ENCODE measurements at places on chromosomes 4 and X.

DNA sequence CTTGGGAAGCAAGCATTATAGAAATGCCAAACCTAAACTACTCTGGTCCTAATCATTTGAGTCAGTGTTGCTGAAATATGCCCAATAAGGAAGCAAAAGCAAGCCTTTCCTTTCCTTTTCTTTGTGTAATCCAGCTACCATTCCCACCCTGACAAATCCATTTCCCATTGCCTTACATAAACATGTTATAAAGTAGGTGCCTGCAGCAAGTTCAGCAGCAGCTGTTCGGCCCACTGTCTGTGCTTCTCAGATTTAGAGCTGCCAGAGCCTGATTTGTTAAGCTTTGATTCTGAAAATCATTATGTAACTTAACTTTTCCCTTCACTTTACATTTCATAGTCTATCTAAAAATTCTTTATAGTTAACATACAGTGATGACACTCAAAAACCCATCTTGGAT, 148.6 kb downstream of the EPHA5 start:
- DNase-seq = no peak

- DNase-seq = no peak
These were observed 44.2 kb downstream of the AMELX start for GRCh38 chrX:11337292-11338009.

DNA sequence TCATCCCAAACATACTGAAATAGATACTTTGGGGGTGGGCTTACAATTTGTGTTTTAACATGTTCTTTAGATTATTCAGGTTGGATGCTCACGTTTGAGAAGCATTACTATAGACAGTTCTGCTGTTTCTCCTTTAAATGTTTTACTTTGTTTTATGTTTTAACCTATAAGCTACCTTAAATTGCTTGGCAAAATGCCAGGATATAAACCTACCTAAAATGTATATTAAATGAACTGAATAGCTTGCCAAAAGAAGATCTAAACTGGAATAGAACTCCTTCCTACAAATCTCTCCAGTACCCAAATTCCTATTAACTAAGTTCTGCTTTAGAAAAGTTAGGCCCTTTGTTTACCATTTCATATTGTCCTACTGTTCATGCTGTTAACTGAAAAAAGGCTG, 124.4 kb downstream of the TBX22 start:
- DNase-seq = no peak

DNA sequence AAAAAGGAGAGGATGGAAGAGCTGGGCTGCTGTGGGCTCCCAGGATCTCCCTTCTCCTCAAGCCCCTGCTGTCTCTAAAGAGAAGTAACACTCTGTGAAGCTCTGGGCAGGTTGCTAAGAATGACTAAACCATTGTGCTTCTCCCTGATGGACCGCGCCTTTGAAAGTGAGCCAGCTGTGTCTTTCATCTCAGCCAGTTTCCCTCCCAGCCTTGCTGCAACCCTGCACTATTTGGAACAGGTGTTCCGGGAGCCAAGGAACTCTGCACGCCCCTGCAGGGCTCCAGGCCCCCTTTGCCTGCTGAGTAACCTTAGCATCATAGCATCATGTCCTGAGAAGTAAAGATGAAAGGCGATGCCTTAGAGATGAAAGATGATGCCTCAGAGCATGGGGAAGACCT, 39.7 kb downstream of the SMIM20 start:
- peak; percentile 56 for DNase-seq

- no peak for DNase-seq
These were observed 24.8 kb downstream of the LRBA start for GRCh38 chr4:150990250-150990649.

DNA sequence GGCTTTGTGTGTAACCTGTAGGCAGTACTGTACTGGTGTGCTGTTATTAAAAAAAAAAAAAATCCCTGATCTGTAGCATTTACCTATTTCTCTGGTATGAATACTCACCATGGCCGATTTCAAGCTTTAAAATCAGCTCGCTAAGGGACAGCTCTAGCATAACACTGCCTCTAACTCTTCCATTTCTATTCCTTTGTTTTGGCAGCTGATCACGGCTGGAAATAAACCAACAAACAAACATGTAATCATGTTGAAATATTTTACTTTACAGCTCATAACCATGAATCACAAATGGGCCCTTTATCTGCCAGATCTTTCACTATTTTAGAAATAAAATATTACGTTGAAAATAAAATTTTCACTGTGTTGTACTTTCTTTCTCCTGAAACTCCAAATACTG, 60.5 kb upstream of the IL15 start:
- no peak for DNase-seq

GRCh38 chr4:48139691-48140090, 5.6 kb upstream of the TXK start:
- peak; percentile 51 for DNase-seq

GRCh38 chr4:8000721-8001491, 61.2 kb upstream of the AFAP1 start:
- DNase-seq = no peak

DNA sequence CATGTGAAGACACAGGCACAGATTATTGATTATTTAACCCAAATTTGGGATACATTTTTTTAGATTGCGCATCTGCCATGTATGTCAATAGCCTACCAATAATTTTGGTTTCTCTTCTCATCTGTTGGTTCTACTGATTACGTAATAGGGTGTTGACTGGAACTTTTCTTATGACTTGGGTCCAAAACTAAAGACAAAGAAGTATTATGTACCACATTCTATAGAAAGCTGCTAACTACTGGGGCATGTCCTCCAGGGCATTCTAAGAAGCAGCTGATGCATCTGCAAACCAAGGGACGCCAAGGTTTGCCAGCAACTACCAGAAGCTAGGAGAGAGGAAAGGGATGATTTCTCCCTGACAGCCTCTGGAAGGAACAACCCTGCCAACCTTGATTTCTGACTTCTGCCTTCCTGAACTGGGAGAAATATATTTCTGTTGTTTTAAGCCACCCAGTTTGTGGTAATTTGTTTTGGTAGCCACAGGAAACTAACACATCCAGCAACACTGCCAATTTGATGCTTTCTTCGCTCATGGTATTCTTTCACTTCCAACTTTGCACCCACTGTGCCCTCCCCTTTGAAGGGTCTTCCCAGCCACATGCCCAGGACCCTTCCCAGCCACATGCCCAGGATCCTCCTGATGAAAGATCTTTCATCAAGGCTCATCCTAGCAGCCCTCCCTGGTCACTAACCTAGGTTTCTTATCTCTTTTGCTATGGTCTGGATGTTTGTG, 15.9 kb upstream of the TLR1 start:
- DNase-seq = no peak

- no peak for DNase-seq
These were observed 149.8 kb upstream of the TBL1X start for GRCh38 chrX:9315086-9315485.

DNA sequence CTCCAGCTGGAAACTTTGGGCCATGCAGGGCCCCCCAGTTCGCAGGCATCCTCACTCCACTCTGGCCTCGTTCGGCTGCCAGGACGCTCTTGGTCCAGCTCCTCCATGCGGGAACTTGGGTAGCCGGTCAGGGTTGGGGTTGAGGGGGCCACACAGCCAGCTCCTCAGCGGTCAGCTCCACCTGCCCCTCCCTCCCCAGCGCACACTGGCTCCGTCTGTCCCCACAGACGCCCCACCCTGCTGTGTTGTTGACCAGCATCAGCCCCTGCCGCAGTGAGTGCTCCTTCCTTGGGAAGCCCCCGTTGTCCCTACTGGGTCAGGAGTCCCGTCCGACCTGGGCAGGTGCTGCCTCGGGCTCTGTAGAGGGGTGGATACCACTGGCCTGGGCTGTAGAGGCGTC, 5.8 kb downstream of the FGFRL1 start:
- no peak for DNase-seq

- no peak for DNase-seq
These were observed 403.8 kb upstream of the FAT1 start for GRCh38 chr4:187127456-187127855.

GRCh38 chr4:186030399-186030775, 38.6 kb upstream of the TLR3 start:
- no peak for DNase-seq

- peak; percentile 24 for DNase-seq
These were observed 41.6 kb downstream of the ARHGAP10 start for GRCh38 chr4:147773261-147774184.

DNA sequence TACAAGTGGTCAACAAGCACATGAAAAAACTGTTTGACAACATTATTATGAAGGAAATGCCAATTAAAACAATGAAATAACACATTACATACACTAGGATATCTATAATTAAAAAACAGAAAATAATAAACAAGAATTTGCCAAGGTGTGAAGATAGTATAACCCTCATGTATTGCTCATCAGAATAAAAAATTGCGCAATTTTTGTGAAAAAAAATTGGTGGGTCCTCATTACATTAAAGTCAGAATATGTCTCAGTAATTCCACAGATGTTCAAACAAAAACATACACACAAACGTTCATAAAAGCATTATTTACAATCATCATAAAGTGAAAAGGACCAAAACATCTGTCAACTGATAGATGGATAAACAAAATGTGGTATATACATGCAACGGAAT, 63.0 kb upstream of the AR start:
- no peak for DNase-seq

GRCh38 chr4:151934766-151935165, 174.0 kb upstream of the GATB start:
- no peak for DNase-seq

DNA sequence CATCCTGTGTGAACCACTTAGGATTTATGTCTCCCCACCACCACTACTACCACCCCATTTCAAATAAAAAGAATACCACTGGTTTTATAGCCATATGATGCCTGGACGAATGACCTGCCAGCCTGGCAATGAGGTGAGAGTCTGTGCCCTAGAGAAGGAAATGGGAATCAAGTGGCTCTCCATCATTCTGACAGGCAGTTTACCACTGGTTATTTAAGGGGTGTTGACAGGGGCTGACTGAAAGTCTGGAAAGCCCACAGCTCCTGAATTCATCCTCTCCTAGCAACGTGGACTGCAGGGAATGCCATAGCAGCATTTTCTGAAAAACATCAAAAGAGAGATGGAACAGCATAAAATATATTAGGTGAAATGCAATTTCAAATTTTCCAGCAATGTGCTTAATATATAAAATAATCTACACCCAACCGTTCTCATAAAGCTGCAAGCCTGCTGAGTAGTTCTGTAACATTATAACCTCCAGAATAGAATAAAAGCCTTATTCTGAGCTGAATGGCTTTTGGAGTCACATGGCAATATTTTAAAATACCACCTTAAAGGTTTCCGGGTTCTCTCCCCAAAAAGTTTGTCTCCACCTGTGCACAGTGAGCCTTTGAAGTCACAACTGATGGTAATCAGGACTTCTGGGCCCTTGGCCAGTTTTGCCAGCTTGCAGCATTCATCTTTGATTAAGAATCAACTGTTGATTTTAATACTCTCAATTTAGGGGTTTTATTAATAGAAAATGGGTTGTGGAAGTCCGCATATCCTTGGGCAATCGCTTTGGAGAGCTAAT, 121.5 kb downstream of the DCTD start:
- DNase-seq = no peak

- DNase-seq = no peak
These were observed 78.9 kb upstream of the FAM9C start for GRCh38 chrX:13123247-13123856.

- DNase-seq = no peak
These were observed 156.3 kb downstream of the BTC start for GRCh38 chr4:74638001-74638400.

GRCh38 chr4:30818541-30818940, 98.4 kb downstream of the PCDH7 start:
- DNase-seq = no peak

GRCh38 chr4:107858158-107858742, 33.5 kb downstream of the SGMS2 start:
- DNase-seq = no peak

GRCh38 chr4:71074452-71075299, 81.2 kb downstream of the DCK start:
- DNase-seq = no peak

DNA sequence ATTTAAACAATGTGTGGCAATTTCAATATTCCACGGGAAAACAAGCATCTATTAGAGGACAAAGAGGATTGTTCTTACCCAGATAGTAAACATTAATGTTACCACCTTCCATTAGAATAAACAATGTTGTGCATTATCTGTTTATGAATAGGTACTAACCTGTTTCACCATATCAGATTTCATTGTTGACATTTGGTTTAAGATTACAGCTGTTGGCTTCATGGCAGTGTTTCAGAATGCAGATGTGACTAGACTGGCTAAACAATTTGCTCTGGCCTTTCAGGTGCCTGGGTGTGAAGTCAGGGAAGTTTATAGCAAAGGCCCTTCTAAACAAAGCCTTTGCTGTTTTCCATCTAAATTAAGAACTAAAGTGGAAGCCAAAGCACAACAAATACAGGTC, 464.7 kb upstream of the FAM47C start:
- no peak for DNase-seq

DNA sequence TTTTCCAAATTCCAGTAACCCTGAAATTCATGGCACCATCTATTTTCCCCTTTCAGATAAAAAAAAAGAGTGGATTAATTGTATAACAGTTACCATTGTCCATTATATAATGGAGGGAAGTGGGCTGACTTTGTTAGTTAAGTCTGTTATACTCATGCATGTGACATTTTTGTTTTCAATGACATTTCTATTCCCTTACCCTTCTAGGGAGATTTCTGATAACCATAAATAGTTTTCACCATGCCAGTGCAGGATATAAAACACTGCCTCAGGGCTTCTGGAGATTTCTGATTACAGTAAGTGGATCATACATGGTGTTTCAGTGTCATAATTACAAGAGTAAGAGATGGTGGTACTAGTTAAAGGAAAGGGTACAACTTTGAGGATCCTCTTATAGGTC, 45.5 kb downstream of the SUPT20HL1 start:
- DNase-seq = no peak

GRCh38 chrX:152428120-152428519, 23.0 kb downstream of the GABRA3 start:
- peak; percentile 50 for DNase-seq

- DNase-seq = no peak
These were observed 57.4 kb downstream of the ANTXR2 start for GRCh38 chr4:80015407-80016189.

DNA sequence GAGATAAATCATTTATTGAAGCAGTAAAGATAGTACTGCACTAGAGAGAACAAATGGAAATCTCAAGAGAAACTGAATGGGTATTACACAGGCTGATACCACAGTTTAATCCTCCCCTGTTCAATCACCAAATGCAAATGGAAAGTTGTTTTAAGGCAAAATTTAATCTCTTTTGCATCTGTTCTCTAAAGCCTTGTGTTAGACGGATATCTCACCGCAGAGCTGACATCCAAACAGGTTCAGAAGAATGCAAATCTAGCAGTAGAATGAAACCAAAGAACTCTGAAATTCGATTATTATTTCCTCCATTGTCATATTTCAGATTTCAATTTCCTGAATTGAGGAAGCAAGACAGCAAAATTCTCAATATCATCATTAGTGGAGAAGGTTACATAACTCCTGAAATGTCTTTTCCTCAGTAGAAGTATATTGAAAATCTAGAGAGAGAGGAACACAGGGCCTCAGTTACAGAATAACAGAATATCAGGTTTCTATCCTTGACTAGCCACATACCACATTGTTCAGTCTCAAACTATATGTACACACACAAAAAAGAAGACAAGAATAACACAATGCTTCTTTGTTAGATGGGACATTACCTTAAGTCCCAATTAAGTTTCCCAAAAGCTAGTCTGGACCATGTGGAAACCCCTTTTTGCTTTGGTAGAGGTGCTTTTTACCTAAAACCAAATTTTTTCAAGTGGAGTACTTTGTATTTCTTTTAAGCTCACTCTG, 94.1 kb upstream of the BANK1 start:
- no peak for DNase-seq
